Lower leg skin (tissue), 4 donors: ENCODE measurements at places on chromosomes 12 and 14.
A peak's percentile ranks its signal among the peaks of the same experiment; 100 is the strongest.

- DNase-seq: no peak
Measured at GRCh38 chr14:32754209-32754608, 184.5 kb upstream of the NPAS3 start.

- DNase-seq: no peak
Measured at GRCh38 chr12:87160848-87161601, 868.2 kb downstream of the C12orf50 start.

GRCh38 chr14:90062822-90063539 lies 1.2 kb downstream of the KCNK13 start:
- DNase-seq: peak; percentile 62

DNA sequence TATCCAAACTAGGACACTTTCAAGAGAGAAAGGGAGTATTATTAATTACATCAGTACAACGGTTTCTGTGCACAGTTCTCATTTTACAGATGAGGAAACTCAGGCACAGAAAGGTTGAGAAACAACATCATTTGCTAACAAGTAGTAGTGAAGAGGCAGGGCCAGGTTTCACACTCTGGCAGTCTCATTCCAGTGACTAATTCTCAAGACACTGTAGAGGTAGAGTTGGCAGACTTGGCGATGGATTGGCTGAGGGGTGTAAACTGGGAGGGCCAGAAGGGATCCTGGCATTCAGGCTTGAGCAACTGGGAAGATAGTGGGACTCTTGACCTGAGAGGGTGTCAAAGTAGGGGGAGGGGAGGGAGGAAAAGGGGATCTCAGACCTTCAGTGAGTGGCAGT lies 73.8 kb upstream of the BDKRB2 start:
- DNase-seq: no peak

- no peak for DNase-seq
Measured at GRCh38 chr12:16323010-16323409, 24.4 kb upstream of the MGST1 start.

GRCh38 chr12:40110586-40110985 lies 4.7 kb upstream of the SLC2A13 start:
- no peak for DNase-seq

- no peak for DNase-seq
Measured at GRCh38 chr12:70686907-70687306, 49.7 kb upstream of the PTPRB start.

- DNase-seq: no peak
Measured at GRCh38 chr12:113274848-113275247, 53.6 kb downstream of the TPCN1 start.

GRCh38 chr14:95597784-95598211 lies 62.9 kb downstream of the GLRX5 start:
- DNase-seq: no peak

DNA sequence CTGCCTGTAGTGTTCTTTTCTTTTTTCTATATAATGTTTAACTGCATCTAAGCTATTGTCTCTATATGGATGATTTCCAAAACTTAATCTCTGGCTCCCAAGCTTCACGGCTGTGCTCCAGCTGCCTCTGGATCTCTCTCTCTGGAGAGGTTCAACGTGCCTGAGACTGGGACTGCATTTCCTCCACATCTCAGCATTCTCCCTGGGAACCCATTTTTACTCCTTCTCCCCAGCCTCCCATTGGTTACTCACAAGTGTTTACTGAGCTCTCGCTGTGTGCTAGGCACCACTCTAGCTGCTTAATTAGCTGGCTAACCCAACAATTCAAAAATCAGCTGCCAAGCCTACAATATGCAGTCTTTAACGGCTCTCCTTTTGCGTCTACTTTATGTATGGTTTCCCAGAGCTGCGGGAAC lies 34.7 kb downstream of the FBXL14 start:
- DNase-seq: no peak

DNA sequence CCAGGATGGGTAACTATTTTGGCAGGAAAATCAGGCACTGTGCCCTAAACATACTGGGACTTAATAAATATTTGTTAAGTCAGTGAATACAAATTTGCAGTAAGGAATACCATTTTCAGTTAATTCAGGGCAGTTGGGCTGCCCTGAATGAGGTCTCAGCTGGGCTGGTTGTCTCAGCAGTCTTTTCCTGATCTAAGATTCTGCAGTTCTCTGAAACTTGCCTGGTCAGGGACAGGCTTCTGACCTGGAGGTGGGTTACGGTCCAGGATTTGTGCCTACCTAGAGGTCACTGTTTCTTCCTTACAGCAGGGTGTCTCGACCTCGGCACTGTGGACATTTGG lies 160.6 kb downstream of the KTN1 start:
- no peak for DNase-seq

- no peak for DNase-seq
Measured at GRCh38 chr14:105120056-105120455, 48.5 kb downstream of the JAG2 start.

GRCh38 chr12:92759634-92760268 lies 57.0 kb downstream of the PLEKHG7 start:
- DNase-seq: no peak

DNA sequence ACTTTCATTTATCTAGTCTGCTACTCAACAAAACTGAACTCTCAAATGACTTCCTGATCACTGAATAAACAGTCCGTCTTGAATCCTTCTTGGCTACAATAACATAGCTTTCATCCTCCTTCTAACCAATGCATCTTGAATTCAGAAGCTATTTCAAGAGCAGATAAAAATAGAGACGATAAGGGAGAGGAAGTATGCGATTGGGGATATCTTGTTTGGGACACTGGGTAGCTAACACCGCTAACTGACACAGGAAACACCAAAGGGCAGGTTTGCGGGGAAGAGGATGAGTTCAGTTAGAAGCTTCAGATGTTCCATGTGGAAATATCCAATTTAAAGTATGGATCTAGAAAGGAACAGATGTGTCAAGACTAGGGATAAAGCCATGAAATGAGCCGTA lies 102.5 kb downstream of the SLC41A2 start:
- DNase-seq: no peak

- DNase-seq: no peak
Measured at GRCh38 chr14:71907793-71908515, 24.3 kb upstream of the RGS6 start.

DNA sequence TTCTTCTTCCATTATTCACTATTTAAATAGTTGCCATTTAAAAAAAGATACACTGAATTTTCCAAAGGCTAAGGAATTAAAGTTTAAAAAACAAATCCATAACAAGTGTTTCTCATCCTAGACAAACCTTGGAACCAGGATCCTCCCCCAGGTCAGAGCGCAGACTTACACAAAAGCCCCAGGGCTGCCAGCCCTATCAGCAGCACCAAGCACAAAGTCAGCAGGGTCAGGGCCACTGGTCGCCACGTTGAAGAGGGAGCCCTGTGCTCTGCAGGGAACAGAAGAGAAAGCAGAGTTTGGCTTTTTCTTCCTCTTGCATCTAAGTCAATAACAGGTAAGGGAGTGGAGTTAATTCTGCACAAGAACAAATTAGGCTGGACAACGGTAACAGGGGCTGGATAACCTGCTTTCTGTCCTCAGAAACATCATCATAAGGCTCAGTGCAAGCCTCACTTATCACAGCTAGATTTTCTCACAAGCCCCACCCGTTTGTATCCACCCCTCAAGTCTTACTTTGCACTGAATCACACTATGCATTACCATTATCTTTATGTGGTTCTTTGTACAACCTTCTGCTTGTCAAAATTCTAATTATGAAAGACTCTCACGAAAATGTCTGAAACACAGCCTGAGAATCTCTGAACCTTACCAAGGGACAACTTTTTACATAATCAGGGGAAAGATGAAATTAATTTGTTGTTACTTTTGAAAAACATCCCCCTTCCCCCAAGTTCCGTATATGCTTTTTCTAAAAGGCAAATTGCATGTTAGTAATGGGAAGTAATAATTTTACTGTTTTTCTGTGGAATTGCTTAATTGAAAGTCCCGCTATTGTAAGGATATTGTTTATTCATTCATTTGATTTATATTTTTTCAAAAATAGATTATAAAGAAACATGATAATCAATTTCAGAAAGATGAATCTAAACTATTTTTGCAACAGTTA lies 9.6 kb downstream of the CLEC1A start:
- no peak for DNase-seq

DNA sequence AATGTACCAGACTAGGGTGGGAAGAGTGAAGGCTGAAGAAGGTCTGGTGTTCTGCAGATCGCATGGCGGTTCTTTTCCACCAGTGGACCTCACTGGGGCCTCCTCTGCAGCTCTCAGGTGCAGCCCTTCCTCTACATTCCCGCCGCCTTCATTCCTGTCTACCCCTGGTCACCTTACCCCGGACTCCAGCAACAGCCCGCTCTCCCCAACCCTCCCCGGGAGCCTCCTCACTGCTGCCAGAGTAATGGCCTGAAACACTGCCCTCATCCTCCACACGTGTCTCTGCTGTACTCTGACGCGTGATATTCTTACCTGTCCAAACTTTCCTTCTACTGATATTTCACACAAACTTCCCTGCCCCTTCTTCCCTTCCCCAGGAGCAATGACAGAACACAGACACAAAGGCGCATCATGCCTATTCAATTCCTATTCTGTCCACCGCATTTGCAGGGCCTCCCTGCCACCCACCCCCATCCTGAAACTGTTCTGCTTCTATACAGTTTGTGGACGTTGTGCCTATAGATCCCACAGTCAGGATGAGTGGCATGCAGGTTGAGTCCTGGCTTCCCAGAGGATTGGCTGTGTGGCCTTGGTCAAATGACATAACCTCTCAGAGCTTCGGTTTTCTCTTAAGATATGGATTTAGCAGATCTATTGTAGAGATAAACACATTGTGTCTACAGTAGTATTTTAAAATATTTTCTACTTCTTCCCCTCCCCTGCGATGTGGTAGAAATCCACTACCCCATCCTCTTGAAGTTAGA lies 1.7 kb upstream of the NUAK1 start:
- peak; percentile 83 for DNase-seq

DNA sequence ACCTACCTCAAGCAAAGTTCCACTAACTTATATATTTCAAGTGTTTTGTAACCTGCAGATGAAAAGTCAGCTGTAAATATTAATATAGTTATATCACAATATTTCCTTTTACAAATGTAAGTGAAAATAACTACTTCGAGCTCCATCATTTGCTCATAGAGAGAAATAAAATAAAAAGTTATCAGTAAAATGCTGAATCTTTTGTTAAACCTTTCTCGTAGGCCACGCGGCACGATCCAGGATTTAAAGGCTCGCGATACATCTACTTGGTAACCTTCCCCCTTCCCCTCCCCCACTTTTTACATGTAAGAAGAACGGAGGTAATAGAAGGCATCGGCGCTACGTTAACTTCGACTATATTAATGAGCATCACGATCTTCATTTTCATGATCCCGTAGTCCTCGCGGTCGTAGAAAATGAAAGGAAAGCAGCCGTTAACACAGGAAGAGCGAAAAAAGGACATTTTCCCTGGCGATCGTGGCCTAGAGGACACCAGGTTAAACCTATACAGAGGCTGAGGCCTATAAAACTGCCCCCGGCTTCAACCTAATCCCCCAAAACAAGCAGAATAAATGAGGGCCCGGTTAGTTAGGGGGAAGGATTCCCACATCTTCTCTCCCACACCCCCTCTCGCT lies 508 bp downstream of the HNRNPC start:
- no peak for DNase-seq

DNA sequence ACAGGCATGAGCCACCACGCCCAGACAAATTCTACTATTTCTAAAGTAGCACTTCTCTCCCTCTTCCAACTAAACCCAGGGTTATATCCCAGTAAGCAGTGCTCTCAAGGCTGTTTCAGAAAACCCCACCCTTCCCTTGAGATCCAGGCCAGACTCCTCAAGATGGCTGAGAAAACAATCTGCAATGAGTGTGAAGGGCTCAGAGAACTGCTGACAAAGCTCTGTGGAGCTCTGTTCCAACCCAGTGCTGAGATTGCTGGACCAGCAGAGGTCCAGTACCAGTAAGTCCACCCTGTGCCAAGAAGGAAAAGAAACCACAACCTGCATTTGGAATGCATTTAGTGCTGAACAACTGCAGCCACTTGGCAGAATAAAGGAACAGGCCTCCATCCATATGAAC lies 3.7 kb upstream of the IFFO1 start:
- DNase-seq: no peak

GRCh38 chr12:106417926-106418910 lies 60.7 kb downstream of the POLR3B start:
- no peak for DNase-seq

GRCh38 chr14:22007784-22008412 lies 334.3 kb upstream of the OR4E1 start:
- DNase-seq: no peak

DNA sequence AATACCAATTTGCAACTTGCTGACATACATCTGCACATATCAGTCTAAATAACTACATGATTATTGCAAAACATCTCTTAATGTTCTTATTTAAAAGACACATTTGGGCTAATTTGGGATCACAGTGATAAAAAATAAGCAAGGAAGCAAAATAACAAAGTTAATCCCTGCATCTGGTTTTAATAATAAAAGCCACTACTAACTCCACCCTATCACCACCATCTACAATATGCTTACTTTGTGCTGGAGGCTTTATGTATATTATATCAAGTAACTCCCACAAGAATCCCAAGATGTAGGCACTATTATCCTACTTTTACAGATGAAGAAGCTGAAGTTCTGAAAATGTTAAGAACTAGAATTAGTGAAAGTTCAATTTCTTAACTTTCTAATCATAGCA lies 45.7 kb downstream of the TAOK3 start:
- no peak for DNase-seq

DNA sequence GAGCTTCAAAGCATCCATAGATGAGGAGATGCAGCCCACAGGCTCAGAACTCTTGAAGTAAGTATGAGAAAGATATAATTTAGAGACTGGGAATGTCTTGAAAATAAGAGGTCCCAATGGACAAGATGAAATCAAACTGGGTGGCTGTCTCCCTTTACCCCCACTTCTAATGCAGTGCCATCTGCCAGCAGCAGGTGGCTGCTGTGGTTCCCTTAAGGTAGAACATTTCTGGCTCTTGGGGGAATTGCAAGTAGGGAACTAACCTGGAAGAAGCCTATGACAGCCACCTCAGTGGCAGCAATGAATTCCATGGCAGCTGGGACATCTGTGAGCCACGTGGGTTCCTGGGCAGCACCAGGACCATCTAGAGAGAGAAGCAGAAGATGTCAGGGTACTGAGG lies 648 bp downstream of the ERP27 start:
- DNase-seq: no peak

DNA sequence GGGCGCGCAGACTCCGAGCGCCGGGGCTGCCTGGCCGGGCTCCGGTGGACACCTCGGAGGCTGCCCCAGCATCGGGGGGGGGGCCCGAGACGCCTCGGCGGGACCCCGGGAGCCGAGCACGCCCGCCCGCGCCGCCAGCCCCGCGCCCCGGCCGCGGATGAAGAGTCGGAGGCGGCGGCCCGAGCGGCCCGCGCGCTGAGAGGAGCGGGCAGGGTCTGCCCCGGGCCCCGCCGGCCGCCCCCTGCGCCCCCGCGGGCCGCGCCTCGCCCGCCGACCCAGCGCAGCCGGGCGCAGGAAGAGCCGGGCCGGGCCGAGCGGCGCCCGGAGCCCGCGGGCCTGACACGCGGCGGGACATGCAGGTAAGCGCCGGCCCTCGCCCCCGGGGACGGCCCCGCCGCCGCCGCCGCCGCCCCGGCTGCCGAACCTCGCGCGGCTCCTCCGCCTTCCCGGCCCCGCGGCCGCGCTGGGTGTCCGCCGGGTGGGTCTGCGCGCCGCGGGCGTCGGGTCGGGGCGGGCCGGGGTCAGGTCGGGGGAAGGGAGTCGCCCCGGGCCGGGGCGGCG lies 63.7 kb downstream of the FBXL14 start:
- no peak for DNase-seq

GRCh38 chr12:67069451-67070306 lies 199.5 kb upstream of the CAND1 start:
- no peak for DNase-seq

GRCh38 chr12:80861641-80862378 lies 75.9 kb downstream of the LIN7A start:
- no peak for DNase-seq
